ENCODE measurements at places on chromosomes 6 and 20. TPM values are rescaled to one million over a fixed set of nuclear protein-coding genes. Genes with fewer than 3 reads are reported as not detected.

The DPPA5 gene
- not detected for total RNA-seq

The BMP6 gene
- total RNA-seq: not detected

The APOBEC2 gene
- total RNA-seq: not detected

The RBPJL gene
- total RNA-seq: not detected

DNA sequence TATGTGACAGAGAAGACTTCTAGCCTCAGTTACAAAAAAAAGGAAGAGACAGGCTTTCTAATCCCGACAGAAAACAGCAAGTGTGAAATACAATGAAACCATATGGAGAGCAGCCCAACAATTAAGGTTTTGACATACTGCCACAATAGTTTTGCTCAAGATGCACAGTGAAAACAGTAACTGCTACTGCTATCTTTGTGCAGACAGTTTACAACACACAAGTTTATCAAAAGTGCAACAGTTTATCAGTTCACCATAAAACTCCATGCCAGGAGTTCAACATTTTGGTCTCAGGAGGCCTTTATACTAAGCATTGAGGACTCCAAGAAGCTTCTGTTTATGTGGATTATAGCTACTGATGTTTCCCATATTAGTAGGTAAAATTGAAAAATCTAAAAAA, 37.6 kb downstream of the GOPC start:
- DNase-seq: no peak

All from activated naive CD4-positive, alpha-beta T cell treated with anti-CD3 and anti-CD28 coated beads, Interleukin-2, amount 50 U/mL, for 72 hours (primary cell).